ENCODE measurements at places on chromosomes 2 and 18.
A peak's percentile ranks its signal among the peaks of the same experiment; 100 is the strongest.

DNA sequence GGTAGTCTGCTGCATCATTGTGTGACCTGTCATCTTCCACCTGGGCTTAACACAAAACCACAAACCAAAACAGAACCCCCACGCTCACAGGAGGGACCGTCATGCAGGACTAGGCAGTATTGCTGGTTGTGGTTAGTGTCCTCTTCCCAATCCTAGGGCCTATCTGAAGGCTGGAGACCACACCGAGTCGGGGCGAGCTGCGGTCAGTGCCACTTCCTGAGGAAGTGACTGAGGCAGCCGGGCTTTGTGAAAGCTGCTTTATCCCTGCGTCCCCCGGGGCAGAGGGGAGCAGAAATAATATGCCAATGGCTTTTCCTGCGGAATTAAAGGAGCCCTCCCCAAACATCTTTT is 22.9 kb downstream of the ZNF532 start:
- DNase-seq, result no peak

DNA sequence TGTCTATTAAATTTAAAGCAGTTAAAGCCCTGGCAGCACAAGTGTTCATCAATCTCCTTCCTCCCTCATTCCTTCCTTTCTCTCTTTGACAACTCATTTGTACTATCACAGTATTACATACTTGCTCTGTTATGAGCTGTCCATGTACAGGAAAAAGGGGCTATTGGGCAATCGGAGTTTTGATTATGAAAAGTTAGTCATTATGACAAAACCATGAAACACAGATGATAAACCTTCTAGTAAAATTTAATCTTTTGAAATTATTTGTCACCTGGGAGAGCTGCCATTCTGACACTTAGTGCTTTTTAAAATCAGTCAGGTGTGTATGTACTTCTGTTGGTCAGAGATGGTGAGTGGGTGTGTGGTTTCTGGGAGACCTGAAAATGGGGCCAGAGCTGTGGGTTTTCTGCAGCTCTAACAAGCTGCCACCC is 39.4 kb downstream of the MAP4K4 start:
- DNase-seq, result no peak

DNA sequence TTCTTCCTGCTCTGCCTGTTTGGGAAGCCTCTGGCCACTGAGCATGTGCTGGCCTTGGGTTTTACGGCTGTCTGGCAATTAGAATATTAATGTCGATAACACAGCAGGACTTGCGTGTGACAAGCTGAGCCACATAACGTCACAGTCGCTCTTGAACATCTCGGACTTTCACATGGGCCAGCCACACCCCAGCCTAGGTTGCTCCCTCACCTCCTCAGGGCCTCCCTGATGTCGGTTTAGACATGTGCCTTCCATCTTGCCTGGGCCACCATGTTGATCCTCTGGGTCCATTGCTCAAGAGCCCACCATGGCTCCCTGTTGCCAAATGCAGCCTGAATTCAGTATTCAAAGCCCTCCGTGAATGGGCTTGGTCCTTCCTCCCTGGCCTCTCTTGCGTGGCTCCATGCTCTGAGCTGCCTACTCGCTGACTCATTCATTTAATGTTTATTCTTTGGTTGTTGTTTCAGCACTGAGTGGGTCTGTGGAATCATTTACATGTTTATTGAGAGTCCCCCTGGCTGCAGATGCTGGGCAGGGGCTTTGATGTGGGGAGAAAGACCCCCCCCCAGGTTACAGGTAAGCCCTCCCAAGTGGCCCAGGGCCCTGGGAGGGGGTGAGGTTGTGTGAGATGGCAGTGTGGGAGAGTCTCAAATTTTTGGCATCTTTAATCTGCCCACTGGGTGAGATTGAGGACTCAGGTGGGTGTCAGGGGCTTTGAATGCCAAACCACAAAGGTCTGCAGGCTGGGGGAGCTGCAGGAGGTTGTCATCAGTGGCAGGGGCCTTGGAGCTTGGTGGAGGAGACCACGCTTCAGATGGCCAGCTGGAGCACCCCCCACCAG is 62.0 kb downstream of the ODC1 start:
- no peak for DNase-seq

DNA sequence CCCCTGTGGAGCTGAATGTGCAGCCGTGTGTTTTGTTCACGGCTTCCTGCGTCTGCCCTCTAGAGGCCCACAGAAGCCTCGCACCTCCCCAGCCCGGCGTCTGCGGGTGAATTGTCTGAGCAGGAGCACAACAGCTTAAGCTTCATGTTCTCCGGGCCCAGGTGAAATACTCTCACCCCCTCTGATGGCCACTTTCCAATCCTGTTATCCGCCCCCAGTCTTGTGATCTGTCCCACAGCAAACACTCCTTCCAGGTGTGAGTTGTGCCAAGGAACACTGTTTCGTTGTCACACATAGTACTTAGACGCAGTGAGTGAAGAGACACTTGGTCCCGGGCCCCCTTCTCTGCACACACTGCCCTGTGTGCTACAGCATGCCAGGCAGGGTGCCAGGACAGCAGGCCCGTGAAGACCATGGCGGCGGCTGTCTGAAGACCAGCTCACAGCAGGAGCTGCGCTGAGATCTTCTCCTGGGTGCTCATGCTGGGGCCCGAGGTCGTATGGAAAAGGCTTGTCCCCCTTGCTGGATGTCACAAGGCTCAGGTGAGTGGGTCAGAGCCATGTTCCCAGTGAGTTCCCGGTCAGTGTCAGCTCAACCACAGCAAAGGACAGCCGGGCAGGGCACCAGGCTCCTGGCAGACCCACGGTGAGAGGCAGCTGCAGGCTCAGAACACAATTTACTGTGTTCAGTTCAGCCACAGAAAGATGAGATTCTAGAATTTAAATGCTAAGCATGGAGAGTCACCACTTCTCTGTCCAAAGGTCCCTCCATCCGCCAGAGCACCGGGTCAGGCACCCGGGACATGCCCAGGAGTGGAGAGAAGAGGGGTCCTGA is 6.8 kb upstream of the PXDN start:
- peak; percentile 73 for DNase-seq

DNA sequence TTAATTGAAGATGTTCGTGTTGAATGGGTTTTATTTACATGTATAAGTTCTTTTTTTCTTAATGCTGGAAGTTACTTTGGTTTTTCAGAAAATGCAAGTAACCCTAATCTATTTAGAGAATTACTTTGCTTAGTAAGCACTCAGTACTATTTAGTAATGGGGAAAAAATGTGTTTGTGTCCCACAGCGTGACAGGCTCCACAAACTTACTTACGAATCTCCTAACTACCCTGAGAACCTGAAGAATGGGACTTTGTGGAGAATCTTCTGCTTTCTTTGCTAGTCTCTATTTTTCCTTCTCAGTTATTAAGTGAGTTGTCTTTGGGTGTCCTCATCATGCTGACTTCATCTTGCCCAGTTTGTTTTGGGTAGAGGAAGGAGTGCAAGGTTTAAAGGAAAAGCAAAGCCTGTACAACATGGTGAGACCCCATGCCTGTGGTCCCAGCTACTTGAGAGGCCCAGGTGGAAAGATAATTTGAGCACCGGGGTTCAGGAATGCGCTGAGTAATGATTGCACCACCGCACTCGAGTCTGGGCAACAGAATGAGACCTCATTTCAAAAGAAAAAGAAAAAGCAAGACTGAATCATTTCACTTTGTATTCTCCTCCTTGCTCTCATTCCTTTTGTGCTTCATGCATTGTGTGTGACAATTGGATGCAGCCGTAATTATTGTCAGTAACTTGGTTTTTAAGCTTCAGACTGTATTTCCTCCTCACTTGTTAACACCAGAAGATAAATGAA is 10.2 kb downstream of the NEDD4L start:
- no peak for DNase-seq

Data from frontal cortex (tissue), 4 donors.